GM04503 (cell line): ENCODE measurements at places on chromosomes 5 and 9.

DNA sequence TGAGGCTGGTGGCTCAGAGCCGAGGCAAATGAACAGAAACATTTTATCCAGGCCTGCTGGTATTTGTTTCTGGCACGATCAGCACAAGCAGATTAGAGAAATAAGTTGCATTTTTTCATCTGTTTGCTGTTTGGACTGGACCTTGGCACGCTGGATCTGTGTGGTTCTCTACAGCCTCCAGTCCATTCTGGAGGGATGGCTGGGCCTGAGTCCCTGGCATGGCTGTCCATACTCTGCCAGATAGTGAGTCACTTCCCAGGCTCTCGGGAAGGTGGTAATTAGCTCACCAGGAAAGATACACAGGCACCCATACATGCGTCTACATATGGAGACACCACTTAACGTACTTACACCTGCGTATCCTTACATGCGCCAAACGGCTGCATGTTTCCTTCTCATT is 78.6 kb downstream of the SPRY4 start:
- peak; percentile 94 for DNase-seq

DNA sequence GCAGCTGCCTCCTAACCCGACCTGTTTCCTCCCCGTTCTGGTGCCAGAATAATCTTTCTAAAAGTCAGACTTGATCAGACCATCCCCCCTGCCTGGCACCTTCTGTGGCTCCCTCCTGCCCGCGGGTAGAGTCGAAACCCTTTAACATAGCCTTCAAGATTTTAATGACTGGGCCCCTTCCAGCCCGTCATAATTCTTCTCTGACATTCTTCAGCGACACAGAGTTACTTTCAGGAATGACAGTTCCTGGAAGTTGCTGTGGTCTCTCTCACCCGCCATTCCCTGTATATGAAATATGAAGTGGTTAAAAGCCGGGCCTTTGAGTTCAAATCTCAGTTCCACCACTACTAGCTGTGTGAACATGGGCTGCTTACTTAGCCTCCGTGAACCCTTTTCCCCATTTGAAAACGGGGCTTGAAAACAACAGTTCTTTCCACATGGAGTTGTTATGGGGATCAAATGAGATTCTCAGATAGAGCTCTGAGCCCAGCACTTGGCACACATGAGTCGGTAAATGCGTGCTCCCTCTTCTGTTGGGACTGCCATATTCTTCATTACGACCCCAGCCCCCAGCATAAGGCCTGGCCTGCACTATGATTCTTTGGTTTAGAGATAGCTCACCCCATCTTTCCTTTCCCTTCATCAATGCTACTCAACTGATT is 737 bp downstream of the NANS start:
- peak; percentile 4 for DNase-seq

- DNase-seq: no peak
These were observed 273.4 kb downstream of the CDK5RAP2 start for GRCh38 chr9:120306561-120306960.

- peak; percentile 71 for DNase-seq
These were observed at the start of gene INSYN2B for GRCh38 chr5:169980418-169981053. Gene INSYN2B (minus strand): TSS chr5:169980495. CDS start chr5:169883898, 96,597 bp downstream.

DNA sequence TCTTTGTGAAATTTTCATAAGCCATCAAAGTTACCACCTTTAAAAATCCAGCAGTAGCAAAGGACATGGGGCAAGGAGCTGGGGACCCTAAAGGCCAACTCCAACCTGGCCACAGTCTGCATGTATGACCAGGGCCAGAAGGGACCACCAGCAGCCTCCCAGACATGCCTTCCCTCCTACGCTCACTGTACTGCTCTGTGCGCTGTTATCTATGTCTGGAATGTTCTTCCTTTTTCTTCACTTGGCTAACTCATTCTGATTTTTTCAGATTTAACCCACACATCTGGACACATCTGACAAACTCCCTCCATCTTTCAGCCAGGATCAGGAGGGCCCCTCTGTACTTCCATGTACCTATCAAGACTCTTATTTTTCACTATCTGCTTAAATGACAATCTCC is 47.6 kb upstream of the TRAF1 start:
- DNase-seq: no peak

DNA sequence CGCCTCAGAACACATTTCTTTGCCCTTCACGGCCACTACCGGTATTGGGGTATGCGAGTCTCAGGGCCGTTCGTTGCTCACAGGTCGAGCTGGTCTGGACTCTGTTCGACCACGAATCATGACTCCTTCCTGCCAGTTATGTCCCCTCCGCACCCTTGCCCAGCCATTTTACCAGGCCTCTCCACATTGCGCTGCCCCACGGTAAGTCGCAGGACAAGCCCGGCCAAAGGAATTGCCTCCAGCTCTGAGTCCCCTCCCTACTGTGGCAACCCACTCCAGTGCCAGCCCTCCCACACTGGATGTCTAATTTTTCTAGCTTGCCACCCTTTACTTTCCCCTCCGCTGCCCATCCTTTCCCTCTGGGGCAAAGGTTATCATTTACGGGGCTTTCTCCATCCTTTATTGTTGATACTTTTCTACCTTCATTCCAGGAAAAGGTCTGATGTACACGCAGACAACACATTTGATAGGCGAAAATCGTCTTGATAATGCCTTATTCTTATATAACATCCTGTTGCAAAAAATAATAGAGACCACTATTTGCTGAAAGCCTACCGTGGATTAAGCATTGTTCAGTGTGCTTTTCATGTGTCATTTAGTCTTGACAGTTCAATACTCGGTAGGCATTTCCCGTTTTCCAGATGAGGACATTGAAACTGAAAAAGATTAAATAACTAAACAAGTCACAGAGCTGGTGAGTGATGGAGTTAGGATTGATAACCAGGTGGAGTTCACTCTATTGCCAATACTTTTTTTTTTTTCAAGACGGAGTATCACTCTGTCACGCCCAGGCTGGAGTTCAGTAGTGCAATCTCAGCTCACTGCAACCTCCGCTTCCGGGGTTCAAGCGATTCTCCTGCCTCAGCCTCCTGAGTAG is 958 bp upstream of the HSPA5 start:
- DNase-seq: no peak
